ENCODE measurements at places on chromosomes 1 and 21.

DNA sequence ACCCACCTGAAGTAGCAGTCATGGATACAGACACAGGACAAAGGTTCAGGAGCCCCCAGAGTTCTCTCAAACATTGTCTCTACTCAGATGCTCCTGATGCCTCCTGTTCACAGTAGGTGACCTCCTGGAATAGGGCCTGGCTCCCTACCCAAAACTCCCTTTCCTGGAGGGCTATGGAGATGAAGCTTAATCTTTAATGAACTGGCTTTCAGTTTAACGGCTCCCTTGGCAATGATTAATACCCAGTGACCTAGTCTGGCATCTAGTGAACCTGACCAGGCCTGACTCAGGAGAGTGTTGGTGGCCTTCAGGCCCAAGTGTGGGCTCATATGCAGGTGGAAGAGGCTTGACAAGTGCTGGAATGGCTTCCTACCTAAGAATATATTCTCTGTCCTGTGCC is 65.2 kb upstream of the TRABD2B start:
- no peak for DNase-seq

DNA sequence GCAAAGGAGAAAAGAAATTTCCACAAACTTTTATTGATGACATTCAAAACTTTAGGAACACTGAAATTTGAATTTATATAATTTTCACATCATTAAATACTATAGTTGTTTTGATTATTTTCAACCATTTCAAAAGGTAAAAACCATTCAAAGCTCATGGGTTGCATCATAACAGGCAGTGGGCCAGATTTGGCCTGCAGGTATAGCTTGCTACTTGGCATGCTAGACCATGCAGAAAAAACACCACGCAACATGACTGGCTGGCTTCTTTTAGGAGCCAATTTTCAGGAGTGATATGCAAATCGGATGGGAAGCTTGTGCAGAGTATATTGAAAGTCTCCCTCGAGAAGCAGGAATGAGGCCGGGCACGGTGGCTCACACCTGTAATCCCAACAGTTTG is 144.8 kb downstream of the GLUL start:
- DNase-seq, result no peak

DNA sequence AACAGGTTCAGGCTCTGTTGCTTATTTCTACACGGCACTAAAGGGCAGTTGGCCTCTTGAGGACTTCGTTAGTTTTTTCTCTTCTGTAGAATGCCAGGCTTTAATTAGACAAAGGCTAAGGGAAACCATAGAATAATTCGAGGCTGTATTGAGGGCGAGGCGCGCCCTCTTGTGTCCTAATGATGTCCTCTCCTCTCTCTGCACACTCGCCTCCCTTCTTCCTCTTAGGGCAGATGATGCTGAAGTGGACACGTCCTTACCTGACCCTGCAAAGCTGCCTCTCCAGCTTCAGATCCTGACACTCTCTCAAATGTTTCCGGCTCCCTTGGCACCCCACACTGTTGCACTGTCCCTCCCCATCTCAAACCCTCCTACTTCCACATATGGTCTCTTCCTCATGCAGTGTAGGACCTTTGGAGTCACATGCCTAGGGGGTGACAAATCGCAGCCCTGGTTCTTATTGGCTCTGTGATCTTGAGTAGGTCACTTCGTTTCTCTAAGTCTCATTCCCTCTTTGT is 1.9 kb upstream of the ZSCAN20 start:
- DNase-seq, result peak; percentile 15

GRCh38 chr1:42350086-42350485 is 15.1 kb upstream of the FOXJ3 start:
- DNase-seq, result no peak

DNA sequence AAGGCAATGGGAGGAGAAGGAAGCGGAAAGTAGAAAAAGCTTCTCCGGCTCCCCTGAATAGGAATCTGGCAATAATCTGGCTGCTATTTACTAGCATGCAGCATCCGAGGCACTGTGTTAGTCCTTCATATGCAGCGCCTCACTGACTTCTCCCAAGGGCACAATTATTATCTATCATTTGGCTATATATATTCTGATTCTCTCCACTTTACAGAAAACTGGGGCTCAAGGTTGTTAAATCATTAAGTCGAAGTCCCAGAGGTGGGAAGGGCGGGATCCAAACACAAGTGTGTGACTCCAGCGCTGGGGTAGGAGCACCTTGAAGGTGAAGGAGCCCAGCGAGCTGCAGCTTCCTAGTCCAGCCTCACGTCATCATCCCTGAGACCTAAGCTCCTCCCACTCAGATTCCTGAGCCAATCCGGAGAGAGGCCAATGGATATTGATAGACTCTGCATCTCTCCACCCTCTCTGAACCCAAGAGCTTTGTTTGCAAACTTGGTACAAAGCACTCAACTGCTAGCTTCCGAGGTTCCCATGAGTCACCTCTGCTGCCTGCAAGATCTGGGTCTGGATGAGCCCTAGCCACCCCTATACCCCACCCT is 16.6 kb upstream of the EYA3 start:
- no peak for DNase-seq

DNA sequence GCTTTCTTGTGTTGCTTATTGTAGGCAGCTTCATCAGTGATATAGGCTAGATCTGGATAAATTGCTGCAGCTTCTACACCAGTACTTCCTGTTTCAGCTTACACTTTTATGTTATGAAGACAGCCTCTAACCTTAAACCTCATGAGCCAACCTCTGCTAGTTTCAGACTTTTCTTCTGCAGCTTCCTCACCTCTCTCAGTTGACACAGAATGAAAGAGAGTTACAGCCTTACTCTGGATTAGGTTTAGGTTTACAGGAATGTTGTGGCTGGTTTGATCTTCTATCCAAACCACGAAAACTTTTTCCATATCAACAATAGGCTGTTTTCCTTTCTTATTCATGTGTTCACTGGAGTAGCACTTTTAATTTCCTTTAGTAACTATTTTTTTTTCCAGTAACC is 76.9 kb upstream of the RNPC3 start:
- DNase-seq, result no peak

GRCh38 chr1:63904826-63905225 is 131.0 kb downstream of the ROR1 start:
- no peak for DNase-seq

- DNase-seq, result peak; percentile 78
Measured at GRCh38 chr1:1069056-1069710, 4.9 kb downstream of the RNF223 start.

GRCh38 chr1:36320291-36320761 is 3.1 kb downstream of the EVA1B start:
- no peak for DNase-seq

DNA sequence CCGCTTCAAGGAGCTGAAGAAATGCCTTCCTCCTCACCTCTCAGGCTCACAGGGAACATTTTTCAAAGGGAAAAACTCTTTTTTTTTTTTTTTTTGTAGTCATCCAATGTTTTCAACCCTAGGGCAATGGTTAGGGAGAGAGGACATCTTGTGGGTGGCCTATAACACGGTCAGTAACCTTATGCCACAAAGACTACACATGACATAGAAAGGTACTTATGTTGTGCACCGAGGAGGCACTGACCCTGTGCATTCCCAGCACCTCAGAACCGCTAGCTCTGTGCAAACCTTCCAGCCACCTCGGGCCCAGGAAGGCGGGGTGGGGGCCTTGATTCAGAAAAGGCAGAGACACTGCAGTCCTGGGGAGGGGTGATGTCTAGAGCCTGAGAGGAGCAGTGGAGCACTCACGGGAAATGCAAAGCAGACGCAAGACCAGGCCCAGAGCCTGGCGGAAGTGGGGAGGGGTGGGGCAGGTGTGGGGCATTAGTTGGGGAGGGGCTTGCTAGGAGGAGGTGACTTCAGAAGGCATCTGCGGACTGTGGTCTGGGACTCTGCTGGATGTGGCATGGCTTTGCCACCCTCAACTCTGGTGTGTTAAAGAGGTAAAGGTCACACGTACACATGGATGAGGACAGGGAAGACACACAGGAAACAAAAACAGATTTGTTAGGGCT is 68.6 kb downstream of the MDM4 start:
- no peak for DNase-seq

GRCh38 chr1:225891229-225891972 is 2.5 kb upstream of the LEFTY1 start:
- no peak for DNase-seq

- no peak for DNase-seq
Measured at GRCh38 chr1:12157366-12158231, 9.2 kb upstream of the TNFRSF1B start.

GRCh38 chr1:212432272-212432660 is 454 bp upstream of the NENF start:
- no peak for DNase-seq

DNA sequence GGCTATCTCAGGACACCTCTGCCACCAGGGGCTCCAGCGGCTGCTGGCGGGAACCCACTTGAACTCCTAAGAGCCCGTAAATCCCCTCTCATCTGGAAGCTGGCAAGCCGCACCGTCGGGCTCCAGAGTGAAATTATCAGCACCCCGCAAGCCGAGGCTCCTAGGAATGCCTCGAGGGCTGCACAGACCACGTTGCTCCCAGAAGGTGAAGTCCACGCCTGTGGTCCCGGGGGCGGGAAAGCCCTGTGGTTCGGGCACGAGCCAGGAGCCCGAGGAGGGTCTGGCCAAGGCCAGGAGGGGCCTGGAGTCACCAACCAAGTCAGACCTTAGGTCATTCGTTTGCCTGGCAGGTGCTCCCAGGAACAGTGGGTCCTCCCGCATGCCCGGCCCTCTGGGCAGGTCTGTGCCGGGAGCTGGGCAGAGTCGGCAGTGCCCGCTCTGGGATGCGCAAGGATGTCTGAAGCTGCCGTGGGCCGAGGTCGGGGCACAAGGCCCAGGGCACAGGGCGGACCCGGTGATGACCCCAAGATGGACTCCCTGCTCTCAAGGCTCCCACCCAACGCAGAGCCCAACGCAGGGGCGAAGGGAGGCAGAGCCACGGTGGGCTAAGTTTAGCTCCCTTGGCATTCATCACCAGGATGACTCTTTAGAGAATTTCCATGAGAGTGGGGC is 8.9 kb downstream of the ACTRT2 start:
- DNase-seq, result no peak

DNA sequence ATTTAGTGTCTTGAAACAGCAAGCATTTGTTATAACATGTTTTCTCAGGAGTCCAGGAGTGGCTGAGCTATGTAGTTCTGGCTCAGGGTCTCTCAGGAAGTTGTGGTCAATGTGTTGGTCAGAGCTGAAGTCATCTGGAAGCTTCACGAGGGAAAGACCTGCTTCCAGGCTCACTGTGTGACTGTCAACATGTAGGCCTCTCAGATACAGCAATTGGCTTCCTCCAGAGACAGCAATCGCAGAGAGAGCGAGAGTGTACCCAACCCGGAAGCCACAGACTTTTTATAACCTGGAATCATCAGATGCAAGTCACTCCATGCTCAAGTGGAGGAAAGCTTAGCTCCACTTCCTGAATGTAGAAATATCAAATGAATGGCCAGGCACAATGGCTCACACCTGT is 40.9 kb downstream of the TNFRSF9 start:
- no peak for DNase-seq

GRCh38 chr1:88698764-88699163 is 14.7 kb downstream of the PKN2 start:
- no peak for DNase-seq

- DNase-seq, result no peak
Measured at GRCh38 chr1:9842073-9842711, 18.4 kb upstream of the CLSTN1 start.

- no peak for DNase-seq
Measured at GRCh38 chr1:7721940-7722669, 49.0 kb upstream of the VAMP3 start.

GRCh38 chr1:210698661-210699060 is 370.0 kb downstream of the HHAT start:
- DNase-seq, result no peak

DNA sequence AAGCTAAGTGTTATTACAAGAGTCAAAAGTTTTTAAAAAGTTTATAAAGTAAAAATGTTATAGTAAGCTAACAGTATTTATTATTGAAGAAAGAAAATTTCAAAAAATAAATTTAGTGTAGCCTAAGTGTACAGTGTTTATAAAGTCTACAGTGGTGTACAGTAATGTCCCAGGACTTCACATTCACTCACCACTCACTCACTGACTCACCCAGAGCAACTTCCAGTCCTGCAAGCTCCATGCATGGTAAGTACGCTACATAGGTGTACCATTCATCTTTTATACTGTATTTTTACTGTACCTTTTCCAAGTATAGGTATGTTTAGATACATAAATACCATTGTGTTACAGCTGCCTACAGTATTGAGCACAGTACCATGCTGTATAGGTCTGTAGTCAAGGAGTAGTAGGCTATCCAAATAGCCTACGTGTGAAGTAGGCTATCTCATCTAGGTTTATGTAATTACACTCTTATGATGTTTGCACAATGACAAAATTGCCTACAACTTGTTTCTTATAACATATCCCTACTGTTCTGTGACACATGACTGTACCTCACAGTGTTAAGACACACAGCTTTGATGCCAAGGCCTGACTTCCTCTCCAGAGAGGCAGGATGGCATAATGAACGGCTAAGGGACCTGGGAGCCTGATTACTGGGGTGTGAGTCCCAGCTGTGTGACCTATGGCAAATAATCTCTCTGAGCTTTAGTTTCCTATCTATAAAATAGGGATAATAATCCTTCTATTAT is 12.7 kb downstream of the DHCR24 start:
- DNase-seq, result no peak

GRCh38 chr1:77475641-77476040 is 193.8 kb downstream of the AK5 start:
- DNase-seq, result no peak

GRCh38 chr21:42350927-42351426 is at the start of gene TFF2:
Gene TFF2 (minus strand): TSS chr21:42350994. CDS start chr21:42350957, 37 bp downstream.
- DNase-seq, result no peak

GRCh38 chr1:202571719-202572339 is 138.4 kb downstream of the SYT2 start:
- no peak for DNase-seq

DNA sequence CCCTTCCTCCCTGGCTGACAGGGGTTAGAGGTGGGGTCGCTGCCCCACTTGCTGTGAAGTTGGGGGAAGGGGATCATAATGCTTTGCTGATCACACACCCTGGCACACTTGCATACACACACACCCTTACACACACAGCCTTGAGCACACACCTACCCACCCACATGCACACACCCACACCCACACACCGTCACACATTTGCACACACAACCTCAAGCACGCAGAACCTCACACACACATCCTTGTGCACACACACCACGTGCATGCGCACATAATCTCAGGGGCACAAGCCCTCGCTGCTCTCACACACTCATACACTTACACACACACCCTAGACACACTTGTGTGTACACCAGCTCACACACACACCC is 16.4 kb upstream of the TNFRSF8 start:
- no peak for DNase-seq

DNA sequence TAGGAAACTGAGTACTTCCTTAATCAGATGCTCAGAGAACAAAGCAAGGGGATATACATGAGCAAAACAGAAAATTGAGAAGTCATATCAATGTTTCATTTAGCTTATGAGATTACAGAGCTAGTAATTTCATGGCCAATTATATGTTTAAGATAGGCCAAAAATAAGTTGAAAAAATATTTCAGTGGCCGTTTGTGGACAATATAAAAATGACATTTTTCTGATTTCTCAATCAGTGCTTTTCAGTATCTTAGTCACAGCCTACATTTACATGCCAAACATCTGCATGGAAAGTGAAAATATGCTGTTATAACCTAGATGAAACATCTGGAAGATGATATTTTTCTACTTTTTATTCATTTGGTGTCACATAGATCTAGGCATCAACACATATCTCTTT is 192.5 kb downstream of the HLX start:
- DNase-seq, result no peak

Data from stimulated activated CD4-positive, alpha-beta T cell treated with anti-CD3 and anti-CD28 coated beads, TNF-alpha, amount 100 ng/mL, for 48 hours (primary cell).